ENCODE measurements at places on chromosomes 7 and 10. TPM values are rescaled to one million over a fixed set of nuclear protein-coding genes. Genes with fewer than 3 reads are reported as not detected.
A peak's percentile ranks its signal among the peaks of the same experiment; 100 is the strongest.

Gene GARIN1A
- 1.8 TPM for total RNA-seq

Gene FLNC
- 0.05 TPM for total RNA-seq

Gene GNG11
- not detected for total RNA-seq

Gene PDE6C
- total RNA-seq = not detected

- ATAC-seq = no peak
These were observed 19.3 kb upstream of the SPAM1 start for GRCh38 chr7:123905714-123906113.

- no peak for ATAC-seq
These were observed 169.5 kb downstream of the CPED1 start for GRCh38 chr7:121157885-121158590.

GRCh38 chr7:90518630-90519029, 49.2 kb downstream of the PTTG1IP2 start:
- ATAC-seq = no peak

GRCh38 chr10:76051007-76051936, 619.8 kb downstream of the LRMDA start:
- ATAC-seq = no peak

DNA sequence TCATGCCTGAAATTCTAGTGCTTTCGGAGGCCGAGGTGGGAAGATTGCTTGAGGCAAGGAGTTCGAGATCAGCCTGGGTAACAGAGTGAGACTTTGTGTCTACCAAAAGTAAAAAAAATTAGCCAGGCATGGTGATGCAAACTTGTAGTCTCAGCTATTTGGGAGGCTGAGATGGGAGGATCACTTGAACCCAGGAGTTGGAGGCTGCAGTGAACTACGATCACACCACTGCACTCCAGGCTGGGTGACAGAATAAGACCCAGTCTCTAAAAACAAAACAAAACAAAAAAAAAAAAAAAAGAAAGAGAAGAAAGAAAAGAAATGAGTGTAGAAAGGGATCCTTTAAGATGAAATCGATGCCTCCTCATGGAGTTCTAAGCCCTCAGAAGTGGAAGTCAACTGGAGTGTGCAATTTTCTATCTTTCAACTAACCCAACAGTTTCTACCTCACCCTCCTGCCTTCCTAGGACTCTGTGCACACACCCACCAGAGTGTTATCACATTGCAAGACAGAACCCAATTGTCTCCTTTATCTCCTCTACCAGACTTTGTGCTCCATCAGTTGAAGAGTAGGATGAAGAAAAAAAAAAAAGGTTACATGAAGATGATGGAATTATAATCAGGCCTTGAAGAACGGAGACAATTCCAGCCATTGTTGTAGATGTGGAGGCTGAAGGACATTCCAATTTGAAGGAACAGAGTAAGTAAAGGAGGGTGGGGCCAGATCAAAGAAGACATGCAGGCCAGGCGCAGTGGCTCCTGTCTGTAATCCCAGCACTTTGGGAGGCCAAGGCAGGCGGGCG, 26.9 kb downstream of the NYAP1 start:
- no peak for ATAC-seq

Gene IFIT1B
- total RNA-seq = not detected

Gene LRRD1
- total RNA-seq = 0.19 TPM

GRCh38 chr7:32093415-32094408, 23.5 kb upstream of the PDE1C start:
- no peak for ATAC-seq

DNA sequence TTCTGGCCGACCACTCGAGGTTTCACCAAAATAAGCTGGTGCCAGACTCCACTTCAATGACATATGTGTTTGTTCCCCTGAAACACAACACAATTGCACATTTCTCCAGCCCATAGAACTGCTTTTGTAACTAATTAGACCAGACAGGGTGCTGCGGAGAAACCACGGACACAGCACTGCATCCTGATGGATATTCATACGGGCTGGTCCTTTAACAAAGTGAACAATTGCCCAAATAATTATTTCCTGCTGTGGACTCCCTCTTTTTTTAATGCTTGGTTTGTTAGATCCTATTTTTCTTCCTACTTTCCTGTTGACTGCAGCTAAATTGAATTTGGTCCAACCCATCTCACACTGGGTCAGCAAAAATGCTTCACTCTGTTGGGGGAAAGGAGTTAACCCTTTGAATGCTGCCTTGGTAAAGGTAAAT, 198.6 kb upstream of the BMPER start:
- ATAC-seq = no peak

Gene CASP2
- 110 TPM for total RNA-seq

DNA sequence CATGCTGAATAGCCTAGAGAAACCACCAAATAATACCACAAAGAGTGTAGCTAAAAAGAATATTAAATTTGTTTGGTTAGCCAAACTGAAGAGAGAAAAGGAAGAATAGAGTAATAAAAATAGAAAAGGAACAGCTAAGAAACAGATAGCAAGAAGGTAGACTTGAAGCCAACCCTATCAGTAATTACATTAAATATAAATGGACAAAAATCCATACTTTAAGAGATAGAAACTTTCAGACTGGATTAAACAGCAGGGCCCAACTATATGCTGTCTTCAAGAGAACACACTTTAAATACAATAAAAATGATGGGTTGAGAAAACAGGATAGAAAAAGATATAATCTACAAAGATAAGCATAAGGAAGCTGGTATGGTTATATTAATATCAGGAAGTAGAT, 31.2 kb downstream of the IL2RA start:
- no peak for ATAC-seq

Gene STRIP2
- 51.7 TPM for total RNA-seq

Gene FAM25G
- not detected for total RNA-seq

- no peak for ATAC-seq
These were observed 73.5 kb upstream of the VIPR2 start for GRCh38 chr7:159218170-159218569.

- no peak for ATAC-seq
These were observed 107.2 kb downstream of the COBL start for GRCh38 chr7:51209426-51209825.

Gene RNF133
- not detected for total RNA-seq

GRCh38 chr10:74589851-74590250, 236.5 kb upstream of the KAT6B start:
- ATAC-seq = no peak

- peak; percentile 86 for ATAC-seq
These were observed 22.3 kb downstream of the BRAF start for GRCh38 chr7:140902303-140902953.

DNA sequence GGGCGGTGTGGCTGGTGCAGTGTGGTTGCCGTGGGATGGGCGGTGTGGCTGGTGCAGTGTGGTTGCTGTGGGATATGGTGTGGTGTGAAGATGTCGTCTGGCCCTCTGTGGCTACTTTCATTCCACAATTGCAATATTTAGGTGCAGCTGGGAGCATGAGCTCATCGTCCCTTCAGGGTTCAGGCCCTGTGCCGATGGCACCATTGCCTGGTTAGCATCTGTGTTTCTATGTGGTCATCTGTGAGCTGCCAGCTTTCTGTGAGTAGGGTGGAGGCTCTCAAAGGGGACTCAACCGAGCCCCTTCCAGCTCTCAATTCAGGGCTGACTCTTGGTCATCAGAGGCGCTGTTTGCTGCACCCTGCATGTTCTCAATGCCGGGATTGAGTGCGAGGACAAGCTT, 3.6 kb downstream of the ADGRA1 start:
- ATAC-seq = no peak

GRCh38 chr10:69055241-69055640, 32.7 kb upstream of the SRGN start:
- ATAC-seq = peak; percentile 76

- no peak for ATAC-seq
These were observed 59.8 kb upstream of the PTN start for GRCh38 chr7:137403353-137403695.

DNA sequence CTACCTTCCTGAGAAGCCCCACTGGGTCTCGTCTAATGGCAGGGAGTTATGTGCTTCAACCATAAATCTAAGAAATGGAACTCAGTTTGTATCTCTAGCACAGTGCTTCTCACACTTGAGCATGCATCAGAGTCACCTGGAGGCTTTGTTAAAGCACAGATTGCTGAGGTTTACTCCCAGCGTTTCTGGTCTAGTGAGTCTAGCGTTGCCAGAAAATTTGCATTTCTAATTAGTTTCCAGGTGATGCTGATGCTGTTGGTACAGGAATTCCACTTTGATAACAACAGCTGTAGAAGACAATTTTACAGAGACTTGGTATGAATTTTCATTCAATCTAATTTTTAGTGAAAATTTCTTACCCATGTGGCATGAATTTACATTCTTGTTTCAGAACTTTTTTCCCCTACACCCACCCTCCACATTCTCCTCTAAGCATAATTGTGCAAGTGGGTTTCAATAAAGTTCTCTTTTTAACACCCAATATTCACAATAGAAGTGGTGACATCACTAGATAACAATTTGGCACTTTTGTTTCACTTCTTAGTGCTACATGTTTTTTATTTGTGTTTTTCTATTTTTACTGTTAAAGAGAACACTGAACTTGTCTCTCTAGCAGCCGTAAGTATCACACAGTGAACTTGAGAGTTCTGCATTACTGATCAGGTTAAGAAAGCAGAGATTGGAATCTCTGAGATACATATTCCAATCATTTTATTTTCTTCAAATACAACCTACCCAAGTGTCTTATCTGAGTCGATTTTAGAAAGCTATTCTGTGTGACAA, 48.4 kb upstream of the BET1 start:
- no peak for ATAC-seq
